ENCODE measurements at places on chromosomes 5 and 9.

DNA sequence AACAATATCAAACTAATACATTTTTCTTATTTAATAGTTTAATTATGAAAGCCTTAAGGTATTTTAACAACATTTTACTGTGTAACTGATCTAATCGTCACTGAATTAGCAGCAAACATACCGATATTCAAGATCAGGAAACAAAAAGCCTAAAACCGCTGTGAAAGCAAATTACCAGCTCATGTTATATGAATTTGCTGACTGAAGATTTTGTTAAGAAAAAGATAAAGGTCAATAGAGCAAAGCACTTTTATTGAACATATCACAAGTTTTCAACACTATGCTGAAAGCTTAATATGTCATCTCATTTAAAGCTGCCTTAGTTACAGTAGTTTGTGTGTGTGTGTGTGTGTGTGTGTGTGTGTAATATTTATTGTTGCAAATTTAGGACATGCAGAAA is 1634.9 kb upstream of the NUDT12 start:
- DNase-seq = no peak

- no peak for DNase-seq
Measured at GRCh38 chr5:128099944-128100343, 16.4 kb downstream of the SLC12A2 start.

DNA sequence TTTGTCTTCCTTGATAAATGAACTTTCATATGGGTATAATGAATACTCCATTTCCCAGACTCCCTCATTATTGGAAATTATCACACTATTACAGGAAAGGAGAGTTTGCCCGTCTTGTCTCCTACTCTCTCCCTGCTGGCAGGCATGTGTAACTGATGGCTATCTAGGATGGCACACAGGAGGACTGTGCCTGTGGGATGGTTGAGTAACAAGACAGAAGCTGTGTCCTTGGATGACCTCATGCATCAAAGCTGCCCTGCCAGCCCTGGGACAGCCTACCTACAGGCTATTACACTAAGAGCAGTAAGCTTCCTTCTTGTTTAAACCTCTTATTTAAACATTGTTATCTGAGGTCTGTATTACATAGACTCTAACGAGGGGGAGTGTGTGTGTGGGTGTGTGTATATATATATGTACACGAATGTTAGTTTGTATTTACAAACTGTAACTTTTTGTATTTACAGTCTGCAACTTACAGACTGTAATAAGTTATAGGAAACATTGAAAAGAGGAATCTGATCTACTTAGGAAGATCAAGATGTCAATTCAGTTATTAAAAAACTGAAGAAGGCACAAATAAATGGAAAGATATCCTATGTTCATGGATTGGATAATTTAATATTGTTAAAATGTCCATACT is 247.6 kb upstream of the ACO1 start:
- no peak for DNase-seq

GRCh38 chr5:35665096-35665495 is 47.4 kb downstream of the SPEF2 start:
- DNase-seq = no peak

DNA sequence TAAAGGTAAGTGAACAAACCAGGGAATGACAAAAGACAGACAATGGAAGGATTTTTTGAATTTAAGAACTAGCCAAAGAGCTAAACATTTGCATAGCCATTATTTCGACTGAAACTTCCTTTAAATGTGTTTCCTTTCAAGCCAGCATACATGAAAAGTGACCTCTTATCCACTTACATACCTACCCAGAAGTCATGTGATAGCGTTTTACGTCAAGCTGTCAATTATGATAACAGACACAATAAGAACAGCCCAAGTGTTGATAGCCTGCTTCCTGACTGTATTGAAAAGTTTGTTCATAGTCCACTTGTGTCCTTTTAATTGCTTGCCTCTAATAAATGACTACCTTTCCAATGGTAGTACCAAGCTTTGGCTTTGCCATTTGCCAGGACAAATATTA is 206.0 kb downstream of the NFIB start:
- no peak for DNase-seq

DNA sequence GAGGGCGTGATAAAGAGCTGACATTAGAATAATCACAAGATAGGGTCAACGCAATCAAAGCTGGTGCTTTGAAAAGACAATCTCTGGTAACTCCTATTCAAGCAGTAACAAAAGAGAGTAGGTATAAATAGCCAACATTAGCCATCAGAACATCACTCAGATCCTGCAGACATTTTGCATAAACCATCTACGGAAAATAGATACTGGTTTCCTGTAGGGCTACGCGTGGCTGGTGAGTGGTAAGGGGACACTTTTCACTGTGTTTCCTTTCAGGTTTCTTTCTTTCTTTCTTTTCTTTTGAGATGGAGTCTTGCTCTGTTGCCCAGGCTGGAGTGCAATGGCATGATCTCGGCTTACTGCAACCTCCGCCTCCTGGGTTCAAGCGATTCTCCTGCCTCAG is 22.3 kb downstream of the TTF1 start:
- DNase-seq = no peak

GRCh38 chr5:156093024-156093423 is 233.9 kb upstream of the SGCD start:
- no peak for DNase-seq

Data from NCI-H1092 treated with DMSO at 0.1 percent for 48 hours (cell line).